AG04449 (cell line): ENCODE measurements at places on chromosomes 16 and 17.
A peak's percentile ranks its signal among the peaks of the same experiment; 100 is the strongest.

DNA sequence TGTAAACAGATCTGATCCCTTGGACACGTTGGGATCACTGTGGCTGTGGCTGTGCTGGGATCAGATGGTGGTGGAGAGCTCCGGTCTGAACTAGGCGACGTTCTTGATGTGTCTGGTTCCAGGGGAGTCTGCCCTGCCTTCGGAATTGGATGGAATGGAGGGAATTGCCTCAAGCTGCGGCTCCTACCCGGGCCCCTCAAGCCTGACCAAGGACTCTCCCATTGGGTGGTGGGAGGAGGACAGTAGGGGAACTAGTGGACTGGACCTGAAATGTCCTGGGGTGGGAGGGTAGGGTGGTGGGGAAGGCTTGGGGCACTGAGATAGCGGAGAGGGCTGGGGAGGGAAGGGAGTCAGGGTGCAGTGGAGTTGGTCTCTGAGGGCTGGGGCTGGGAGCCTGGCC lies 3.2 kb upstream of the UBALD1 start:
- no peak for DNase-seq

- DNase-seq: no peak
These were observed 3.8 kb downstream of the CIAO3 start for GRCh38 chr16:736936-737481.

- no peak for DNase-seq
These were observed 45.6 kb downstream of the PRMT7 start for GRCh38 chr16:68356249-68356918.

DNA sequence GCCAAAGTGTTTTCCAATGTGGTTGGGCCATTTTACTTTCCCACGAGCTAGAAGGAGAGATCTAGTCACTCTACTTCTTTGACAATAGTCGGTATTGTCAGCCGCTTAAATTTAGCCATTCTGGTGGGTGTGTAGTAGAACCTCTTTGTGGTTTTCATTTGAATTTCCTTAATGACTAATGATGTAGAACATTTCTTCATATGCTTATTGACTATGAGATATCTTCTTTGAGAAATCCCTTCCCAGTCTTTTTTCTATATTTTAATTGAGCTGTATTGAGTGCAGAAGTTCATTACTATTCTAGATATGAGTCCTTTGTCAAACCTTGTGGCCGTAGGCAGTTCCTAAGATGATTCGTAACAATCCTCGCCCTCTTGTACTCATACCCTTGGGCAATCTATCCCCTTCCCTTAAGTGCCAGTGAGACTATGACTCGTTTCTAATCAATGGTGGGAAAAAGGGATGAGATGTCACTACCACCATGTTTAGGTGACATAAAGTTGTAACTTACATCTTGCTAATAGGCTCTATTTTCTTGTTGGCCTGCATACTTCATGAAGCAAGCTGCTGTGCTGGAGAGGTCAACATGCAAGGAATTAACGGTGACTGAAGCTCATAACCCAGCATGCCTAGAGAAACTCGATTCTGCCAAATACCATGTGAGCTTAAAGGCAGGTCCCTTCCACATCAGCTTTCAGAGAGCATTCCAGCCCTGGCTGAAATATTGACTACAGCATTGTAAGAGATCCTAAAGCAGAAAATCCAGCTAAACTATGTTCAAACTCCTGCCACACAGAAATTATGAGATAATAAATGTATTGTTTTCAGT lies 817.9 kb upstream of the SOX9 start:
- DNase-seq: no peak

DNA sequence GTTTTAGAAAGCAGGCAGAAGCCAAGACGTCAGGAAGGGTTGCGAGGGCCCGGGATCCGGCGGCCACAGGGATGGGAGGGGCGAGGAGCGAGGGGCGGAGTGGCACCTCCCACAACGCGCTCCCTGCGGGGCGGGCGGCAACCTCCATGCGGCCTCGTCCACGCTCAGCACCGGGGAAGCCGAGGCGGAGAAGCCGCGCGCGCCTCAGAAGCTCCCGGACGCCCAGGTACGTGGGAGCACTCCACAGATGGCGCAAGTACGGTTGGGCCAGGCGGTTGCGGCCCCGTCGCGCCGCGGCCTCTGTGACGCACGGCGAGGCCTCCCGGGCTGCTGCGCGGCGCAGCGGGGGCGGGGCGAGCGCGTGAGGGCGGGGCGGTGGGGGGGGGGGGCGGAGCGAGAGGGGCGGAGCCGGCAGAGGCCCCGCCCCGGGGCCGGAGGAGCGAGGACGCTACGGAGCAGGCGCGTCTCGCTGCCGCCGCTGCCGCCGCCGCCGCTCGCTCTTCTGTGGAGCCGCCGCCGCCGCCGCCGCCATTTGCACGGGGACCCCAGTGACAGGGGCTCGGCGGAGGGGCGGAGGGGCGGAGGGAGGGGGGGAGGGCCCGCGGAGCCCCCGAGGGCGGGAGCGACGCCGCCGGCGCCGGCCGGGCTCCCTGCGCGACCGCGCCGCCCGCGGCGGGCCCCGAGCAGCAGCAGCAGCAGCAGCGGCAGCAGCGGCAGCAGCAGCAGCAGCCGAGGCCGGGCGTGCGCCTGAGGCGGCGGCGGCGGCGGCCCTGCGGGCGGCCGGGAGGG lies at the start of gene TENT4B:
TSS of gene TENT4B (plus strand) at position 500 of the 789 bp plus-strand sequence. CDS start 316 bp downstream, outside the sequence.
- DNase-seq: no peak

GRCh38 chr17:55996826-55997225 lies 156.4 kb upstream of the ANKFN1 start:
- DNase-seq: no peak

DNA sequence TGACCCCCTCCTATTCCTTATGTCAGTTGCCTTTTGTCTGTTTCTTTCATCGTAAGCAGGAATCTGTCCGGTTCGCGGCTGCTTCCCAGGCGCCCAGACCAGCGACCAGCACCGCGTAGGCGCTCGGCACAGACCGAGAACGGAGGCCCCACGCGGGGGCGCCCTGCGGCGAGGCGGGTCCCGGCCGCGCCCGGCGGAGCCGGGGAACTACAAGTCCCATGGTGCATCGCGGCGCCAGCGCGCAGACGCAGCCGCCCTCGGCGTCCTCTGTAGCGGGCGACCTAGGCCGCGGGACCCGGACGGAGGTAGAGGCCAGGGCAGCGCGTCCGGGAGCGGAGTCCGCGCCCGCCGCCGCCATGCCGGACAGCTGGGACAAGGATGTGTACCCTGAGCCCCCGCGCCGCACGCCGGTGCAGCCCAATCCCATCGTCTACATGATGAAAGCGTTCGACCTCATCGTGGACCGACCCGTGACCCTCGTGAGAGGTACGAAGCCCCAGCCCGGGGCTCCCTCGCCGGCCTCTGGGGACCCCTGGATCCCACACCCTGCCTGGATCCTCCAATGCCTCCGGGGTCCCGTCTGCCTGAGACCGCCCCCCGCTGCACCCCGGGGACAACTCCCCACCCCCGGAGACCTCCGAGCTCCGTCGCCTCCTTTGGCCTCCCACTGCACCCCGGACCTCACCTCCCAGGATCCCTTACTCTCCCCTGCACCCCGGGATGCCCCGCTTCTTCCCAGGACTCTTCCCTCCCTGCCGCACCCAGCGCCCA lies at the start of gene NDUFB10:
TSS of gene NDUFB10 (plus strand) at position 270 of the 771 bp plus-strand sequence. CDS start at position 357, 87 bp downstream.
- peak; percentile 16 for DNase-seq

DNA sequence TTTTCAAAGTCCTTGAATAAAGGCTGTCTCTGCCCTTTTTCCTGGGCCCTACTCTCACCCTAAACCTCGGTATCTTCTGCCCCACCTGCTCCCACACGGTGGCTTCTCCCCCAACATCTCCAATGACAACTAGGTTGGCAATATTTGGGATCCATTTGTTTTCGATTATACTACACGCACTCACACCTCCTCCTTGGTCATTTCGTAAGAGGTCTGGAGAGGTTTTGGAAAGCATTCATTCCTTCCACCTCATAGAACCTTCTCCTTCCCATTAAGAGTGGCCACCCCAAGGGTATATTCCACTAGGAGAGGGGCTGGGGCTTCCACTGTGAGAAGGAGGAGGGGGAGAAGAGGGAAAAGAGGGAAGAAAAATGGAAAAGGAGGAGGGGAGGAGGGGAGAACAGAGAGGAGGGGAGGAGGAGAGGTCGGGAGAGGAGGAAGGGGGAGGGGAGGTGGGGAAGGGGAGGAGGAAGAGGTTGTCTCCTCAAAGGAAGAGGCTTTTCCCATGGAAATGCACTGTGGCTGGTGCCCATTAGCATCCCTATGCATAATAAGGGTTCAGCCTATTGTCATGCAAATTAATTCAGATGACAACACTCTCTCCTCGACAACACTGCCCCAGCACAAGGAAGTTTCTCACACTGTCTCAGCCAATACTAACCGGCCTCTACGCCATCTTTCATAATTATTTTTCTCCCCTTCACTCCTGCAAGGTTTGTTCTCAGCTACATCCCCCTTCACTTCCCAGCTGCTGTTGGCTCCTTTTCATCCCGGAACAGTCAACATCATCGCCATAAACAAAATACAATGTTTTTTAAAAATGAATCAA lies 30.0 kb downstream of the SOX9 start:
- no peak for DNase-seq

- DNase-seq: no peak
These were observed 362.2 kb downstream of the WWOX start for GRCh38 chr16:78461496-78462287.

- DNase-seq: no peak
These were observed at the start of gene KLHL10 for GRCh38 chr17:41837761-41838538. Gene KLHL10, plus strand, starts transcription at chr17:41837825. Its CDS starts 108 bp downstream, at chr17:41837933.

GRCh38 chr16:10521681-10522274 lies 58.6 kb downstream of the EMP2 start:
- DNase-seq: no peak

- no peak for DNase-seq
These were observed 92.0 kb upstream of the ASIC2 start for GRCh38 chr17:33385133-33385532.

- DNase-seq: no peak
These were observed 115.3 kb downstream of the NPIPB5 start for GRCh38 chr16:22625967-22626366.

DNA sequence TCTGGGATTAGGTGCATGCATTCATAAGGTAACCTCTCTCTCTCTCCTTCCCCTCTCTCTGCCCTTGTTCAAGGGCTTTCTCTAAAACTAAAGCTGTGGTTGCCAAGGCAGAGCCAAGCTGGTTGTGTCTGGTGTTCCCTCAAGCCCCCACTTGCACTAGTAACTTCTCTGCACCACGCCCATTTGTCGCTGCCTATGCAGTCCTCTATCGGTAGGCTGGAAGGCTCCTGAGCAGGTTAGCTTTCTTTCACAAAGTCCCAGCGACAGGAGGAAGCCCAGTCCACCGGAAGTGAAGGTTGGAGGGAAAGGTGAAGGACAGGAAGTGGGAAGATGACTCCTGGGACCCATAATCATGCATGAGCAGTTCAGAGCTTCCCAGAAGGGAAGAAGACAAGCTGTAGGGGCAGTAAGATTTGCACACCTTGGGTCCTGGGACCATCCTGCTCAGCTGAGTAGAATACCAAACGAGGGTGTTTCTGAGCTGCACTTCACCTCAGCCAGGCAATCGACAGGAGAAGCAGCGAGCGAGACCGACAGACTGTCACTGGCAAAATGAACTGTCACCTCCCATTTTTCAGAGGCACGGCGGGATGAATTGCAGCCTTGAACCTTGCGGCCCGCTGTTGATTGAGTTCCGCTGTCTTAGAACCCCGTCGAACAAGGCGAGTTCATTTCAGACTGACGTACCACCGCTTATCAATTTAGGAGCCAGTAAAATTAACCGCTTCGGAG lies 14.7 kb upstream of the SKAP1 start:
- no peak for DNase-seq

GRCh38 chr16:7382521-7382920 lies 49.9 kb downstream of the RBFOX1 start:
- DNase-seq: no peak

DNA sequence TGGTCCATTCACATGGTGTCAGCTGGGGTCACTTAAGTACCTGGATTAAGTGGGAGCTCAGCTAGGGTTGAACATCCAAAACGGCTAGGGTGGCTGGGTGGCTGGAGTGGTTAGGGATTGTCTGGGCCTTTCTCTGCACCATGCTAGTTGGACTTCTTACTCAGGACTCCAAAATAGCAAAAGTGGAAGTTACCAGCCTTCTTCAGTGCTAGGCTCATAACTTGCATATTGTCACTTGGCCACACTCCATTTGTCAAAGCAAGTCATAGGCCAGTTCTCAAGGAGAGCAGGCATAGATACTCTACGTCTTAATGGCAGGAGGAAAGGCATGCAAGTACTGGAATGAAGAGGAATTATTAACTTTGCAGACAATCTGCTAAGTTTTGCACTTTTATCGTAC lies 69.7 kb downstream of the ESRP2 start:
- no peak for DNase-seq

DNA sequence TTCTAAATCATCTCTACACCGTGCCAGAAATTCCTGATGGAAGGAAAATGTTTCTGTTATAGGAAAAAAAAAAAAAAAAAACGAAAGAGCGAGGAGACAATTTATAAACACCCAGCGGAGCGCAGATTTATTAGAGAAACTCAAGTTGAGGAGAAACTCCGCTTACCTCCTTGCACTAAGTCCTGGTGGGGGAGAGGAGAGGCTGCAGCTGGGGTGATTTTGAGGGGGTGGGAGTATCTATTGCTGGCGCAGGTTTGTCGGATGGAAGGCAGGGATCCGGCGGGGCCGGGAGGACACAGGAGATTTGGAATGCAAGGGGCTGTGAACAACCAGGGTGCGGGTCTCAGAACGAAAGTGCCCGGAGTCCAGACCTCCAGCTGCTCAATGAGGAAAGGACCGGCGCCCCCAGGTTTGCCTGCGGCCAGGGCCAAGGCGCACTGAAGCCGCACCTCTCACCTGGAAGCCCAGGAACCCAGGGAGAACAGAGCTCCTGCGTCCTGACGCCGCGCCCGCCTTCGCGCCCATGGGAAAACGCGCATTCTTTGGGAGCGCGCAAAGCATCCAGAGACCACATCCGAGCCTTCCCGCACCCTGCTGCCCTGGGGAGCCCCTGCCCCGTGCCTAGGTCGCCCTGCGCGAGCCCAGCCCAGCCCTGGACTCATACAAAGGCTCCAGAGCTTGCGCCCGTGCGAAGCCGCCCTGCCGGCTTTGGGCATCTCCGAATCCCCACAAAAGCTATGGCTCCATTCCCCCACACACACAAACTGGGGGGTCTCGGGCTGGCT lies 2.6 kb upstream of the HOXB8 start:
- no peak for DNase-seq

DNA sequence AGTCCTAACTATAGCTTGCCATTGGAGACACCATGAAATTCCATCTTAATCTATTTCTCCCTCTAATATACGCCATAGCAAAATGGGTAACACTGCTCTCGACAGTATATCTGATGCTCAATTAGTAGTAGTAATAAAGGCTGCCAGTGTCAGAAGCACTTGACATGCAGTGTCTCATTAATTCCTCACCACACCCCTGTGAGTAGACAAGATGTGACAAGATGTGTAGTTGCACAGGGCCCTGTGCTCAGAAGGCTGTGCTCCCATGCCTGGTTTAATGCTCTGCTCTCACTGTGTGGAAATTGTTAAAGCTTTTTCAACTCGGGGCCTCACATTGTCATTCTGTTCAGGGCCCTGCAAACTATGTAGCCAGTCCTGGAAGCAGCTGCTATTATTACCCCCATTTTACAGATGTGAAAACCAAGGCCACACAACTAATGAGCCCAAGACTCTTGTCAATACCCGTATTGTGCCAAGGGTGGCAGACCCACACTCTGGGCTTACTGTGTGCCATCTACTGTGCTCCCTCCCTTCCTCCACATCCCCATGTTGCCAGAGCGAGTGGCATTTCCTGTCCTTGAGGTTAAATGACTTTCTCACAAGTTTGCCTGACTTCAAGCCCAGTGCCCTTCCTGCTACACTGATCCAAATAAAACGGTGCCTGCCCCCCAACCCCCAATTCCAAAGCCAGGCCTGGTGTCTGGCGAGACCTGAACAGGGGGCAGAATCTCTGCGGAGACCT lies 287.3 kb upstream of the CCL2 start:
- no peak for DNase-seq
